ENCODE measurements at places on chromosomes 12 and 14.

GRCh38 chr12:3622822-3623690, 129.9 kb downstream of the CRACR2A start:
- no peak for DNase-seq

GRCh38 chr12:54879579-54879978, 25.3 kb downstream of the MUCL1 start:
- DNase-seq = no peak

DNA sequence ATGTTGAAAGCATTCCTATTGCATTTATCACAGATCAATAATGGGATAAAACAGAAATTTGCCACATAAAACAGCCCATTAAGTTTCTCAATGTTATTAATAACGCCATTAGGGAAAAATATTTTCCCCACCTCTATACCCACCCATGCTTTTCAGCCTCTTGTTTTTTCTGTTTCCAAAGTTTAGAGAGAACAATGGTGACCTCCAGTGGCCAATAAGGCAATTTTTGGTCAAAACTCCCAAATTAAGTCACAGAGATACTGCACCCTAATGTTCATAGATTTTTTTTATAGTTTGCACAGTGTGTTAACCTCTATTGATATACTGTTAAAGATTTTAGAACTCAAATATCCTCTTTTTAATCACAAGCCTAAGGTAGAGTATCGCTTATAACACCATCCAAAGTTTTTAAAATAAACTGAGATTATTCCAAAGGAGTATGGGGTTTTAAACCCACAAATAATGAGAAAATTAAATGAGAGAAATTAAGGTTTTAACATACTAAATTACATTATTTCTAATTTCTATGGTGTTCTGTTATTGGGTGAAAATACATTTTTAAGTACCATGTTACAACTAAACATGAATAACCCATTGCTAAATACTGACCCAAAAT, 184.7 kb upstream of the DCN start:
- peak; percentile 37 for DNase-seq

DNA sequence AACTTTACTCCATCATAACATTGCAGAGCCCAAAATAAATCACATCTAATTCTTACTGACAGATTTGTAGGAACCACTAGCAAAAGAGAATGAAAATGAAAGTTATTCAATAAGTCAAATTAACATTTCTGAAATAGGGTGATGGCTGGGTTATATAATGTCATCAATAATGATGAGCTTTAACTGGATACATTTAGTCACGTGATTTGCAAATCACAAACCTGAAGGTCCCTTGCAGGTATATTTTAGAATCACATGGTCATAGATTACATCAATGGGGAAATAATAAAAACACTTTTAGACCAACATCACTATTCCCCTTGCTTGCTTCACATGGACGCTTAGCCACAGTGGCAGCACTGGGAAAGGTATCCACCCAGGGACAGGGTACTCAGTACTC, 86.7 kb downstream of the PRIMA1 start:
- DNase-seq = no peak

DNA sequence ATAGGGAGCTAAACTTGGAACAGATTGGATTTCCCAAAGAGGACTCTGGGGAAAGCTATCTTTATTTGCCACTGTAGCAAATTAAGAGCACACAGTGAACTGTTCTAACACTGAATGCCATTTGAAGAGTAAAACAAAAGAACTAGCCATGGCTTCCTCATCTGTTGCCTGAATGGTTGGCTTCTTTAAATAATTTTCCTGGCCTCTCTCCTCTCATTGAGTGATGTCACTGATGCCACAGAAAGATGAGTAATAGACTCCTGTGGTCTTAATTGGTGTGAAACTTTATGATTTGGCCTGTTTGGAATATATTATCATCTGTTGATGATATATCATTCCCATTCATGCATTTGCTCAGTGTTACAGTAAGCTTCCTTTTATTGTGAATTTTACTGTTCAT, 42.5 kb downstream of the WDR20 start:
- no peak for DNase-seq

DNA sequence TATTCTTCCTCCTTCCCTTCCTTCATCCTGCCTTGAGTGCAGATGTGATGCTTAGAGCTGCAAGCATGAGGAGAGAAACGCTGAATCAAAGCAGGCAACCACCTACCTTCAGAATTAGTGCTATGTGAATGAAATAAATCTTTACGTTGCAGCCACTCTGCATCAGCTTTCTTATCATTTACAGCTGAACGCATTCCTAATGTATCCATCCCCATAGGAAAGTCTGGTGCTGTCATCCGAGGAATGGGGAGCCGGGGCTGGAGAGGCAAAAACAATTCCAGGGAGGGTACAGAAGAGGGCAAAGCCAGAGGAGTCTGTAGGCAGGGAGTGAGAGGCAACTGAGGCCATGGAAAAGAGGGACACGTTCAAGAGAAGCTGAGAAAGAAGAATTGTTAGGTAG, 90.0 kb downstream of the GCH1 start:
- no peak for DNase-seq
